ENCODE measurements at places on chromosomes 5 and 9.

DNA sequence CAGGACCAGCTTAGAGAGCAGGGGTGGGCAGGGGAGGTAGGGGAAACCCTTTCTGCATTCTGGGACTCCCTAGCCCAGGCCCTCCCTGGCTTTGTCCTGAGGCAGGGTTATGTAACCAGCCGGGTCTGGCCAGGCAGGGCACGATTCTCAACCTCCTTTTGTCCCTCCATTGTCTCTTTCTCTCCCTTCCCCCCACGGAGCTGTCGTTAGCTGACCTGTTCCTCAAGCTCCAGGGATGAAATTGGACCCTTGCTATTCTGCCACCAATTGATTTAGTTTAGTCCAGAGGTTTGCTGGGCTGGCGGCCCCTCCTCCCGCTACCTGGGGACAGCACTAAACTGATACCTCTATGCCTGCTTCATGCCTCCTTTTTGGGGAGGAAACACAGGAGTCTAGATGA, 9.4 kb upstream of the NDST1 start:
- no peak for DNase-seq

DNA sequence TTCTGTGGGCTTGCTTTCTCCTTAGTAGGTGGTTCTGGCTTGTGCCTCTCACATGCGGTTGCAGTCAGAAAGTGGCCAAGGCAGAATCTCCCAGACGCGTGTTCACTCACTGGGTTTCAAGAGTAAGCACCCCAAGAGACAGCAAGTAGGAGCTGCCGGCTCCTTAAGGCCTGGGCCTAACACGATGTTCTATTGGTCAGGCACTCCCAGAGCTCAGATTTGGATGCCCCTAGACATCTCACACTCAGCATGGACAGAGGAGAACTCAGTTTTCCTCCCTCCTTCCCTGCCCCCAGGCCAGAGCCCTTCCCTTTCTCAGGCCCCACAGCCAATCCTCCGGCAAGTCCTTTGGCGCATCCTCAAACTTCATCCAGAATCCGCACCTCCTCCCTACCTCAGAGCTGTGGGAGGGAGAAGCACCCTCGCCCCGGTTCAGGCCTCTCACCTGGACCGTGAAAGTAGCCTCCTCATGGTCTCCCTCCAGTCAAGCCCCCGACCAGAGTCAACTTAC, 6.5 kb upstream of the CARD19 start:
- no peak for DNase-seq

DNA sequence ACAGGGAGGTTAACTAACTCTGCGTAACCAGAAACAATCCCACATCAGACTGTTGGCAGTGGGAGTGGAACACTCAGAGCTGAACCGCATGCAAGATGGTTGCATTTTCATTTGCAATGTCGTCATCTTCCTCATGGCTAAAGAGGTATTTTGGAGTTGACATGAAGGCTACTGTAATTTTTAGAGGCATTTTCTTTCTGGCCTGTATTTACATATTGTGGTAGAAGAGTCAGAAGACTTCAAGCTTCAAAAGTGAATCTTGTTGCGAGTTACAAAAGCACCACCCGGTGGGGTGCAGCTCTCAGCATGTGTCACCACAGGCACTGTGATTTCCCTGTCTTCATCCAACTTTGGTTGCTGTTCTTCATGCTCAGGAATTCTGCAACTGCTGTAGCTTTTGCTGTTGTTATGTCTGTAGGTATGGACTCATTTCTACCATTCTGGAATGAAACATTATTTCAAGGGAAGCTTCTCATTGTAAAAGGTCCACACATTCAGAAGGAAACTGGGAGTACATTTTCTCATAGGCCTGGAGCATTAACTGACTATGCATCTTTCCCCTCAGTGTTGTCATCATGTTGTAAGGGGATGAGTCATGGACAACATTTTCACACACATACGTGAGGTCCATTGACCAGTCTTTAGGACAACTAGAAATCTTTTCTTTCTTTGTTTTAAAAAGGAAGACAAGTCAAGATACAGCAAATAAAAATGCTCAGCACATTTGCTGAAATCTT, 35.4 kb upstream of the GDNF start:
- DNase-seq: no peak

- DNase-seq: no peak
These were observed 496.0 kb upstream of the CLINT1 start for GRCh38 chr5:158354958-158355357.

DNA sequence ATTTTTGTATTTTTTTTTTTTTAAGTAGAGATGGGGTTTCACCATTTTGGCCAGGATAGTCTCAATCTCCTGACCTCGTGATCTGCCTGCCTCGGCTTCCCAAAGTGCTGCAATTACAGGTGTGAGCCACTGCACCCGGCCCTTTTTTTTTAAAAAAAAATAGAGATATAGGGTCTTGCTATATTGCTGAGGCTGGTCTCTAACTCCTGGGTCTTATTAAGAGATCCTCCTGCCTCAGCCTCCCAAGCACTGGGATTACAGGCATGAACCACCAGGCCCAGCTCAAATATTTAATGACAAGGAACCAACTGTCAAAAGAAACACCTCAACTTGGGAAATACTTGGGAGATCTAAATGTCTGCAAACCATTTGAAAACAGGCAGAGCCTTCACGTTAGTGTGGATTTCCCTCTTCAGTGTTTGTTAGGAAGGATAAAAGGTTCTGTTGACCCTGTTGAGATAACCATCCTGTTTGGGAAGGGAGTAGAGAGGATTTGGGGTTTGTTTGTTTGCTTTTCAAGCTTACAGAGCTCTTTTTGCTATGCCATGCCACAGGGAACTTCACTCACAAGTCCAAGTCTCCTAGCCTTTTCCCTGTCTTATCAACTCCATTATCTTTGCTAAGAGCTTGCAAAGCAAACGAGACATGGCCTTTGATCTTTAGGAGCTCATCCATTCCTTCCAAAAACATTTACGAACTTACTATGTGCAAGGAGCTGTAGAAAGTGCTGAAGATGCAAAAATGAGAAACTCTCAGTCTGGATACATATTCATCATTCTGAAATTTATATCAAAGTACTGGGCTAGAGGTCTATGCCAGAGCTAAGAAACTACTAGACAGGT, 7.5 kb downstream of the FAXDC2 start:
- no peak for DNase-seq

DNA sequence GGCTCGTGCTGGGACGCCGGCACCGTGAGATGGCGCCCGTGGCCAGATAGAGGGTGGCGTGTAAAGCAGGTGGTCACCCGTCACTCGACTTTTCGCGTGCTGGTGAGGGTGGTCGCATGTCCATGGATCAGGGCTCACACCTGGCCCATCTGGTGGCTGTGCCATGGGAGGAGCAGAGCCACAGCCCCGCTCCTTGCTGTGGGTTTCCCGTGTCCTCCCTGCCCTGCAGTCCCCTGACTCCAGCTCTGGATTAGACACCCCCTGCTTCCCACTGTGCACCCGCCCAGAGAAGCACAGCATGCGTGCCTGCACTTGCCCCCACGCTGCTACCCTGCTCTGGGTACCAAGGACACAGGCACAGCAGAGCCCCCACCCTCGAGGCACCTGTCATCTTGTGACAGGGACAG, 1.8 kb upstream of the TMEM250 start:
- DNase-seq: no peak

DNA sequence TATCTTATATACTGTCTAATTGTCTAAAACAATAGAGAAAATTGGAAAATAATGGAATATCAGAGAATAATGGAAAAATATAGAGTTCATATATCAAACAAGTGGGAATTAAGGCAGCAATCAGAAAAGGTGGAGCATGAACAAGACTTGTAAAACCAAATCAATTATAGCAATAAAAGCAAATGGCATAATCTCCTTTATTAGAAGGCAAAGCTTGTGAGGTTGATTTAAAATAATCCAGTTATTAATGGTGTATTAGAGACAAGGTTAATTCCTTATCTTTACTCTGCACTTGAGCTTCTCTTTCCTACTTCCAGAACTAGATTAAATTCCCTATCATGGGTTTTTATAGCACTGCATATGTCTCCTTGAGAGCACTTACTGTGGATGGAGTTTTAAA, 64.1 kb downstream of the AMBP start:
- DNase-seq: no peak

DNA sequence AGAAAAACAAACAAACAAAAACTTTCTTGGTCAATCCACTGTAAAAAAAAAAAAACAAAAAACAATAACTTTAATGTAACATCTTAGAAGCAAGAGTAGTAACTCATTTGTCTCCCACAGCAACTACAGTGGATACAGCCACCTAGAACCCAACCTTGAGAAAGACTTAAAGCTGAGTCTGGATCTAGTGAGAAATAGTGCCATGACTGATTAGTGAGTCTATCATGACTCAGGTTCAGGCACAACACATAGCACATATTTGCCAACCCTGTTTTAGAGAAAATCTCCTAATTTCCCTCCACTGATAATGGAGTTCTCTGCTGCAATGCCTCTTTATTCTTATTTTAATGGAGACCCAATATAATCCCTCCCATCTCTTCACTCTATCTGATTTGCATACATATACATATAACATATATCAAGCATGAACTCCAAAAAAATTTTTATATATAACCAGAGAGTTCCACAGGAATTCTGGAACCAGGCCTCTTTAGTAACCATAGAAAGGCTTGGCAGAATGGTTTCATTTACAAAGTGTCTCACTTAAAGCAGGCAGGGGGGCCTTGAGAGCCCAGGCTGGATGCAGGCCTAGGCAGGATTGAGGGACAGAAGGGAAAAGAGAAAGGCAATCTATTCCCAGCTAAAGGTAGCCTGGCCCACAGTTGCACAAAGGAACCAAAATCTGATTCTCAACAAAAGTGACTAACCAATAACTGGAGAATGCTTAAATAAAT, 11.9 kb upstream of the NR4A3 start:
- DNase-seq: no peak

DNA sequence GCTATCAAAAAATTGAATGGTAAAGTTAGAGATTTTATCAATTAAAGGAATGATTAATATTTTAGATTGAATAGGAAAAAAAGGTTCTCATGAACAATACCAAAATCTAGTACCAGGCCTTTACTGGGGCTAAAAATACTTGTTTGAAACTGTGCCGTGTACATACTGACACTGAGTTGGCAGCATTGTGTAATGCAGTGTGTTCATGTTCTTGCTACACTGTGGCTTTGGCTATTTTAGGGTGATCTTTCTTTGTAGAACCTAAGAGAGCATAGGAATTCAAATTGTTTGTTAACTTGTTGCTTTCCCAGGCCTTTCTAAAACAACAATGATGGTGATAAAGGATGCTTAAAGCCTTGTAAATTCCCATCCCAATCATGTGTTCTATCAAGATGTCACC, 80.9 kb downstream of the KIF4B start:
- no peak for DNase-seq

DNA sequence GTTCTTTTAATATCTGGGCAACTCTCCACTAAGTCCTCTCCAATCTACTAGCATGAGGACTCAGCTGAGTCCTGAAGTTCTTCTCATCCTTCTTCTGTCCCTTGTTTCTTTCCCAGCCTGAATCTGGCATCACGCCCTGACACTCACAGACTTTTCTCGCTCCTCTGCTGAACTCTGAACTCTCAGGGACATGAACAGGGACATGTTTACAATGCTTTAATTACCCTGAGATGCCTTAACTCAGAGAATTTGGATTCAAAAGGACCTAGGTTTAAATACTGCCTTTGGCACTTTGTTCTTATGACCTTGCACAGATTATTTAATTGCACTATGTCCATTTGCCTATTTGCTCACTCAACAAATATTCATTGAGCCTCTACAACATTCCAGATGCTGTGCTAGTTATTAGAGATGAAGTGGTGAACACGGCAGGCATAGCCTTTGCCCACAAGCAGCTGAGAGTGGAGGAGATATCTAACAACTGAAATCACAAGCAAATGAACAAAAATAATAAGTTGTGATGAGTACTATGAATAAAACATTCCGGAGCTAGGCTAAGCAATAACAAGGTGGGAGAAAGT, 106.0 kb downstream of the ADRB2 start:
- no peak for DNase-seq

DNA sequence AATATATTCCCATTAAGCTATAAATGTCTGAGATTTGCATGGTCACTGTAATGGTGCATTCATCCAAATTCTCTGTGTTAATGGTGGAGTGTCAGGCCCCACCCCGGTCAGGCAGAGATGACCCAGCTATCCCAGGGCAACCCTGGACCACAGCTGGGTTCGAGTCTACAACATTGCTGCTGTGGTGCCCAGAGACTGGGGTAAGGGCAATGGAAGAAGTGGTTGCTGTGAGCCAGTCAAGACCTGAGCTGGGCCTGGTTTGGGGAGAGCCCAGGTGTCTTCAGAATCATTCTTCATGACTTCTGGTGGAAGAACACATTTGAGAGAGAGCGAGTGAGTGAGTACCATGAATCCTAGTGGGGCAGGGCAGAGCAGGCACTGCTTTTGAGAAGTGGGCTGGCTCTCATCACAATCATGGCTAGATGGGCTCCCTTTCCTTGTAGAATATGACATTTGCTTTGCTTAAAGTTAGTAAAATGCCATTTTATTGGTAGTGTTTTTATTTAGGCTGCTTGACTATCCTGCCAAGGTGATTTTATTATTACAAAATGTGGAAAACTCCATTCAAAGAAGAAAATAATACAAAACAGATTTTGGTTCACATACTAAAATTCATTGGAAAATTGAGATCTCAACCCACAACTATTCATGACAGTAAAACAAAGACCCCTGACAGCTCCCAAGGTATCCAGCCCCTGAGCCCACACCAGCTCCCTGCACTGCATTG, 125.8 kb upstream of the SLC25A48 start:
- DNase-seq: no peak

DNA sequence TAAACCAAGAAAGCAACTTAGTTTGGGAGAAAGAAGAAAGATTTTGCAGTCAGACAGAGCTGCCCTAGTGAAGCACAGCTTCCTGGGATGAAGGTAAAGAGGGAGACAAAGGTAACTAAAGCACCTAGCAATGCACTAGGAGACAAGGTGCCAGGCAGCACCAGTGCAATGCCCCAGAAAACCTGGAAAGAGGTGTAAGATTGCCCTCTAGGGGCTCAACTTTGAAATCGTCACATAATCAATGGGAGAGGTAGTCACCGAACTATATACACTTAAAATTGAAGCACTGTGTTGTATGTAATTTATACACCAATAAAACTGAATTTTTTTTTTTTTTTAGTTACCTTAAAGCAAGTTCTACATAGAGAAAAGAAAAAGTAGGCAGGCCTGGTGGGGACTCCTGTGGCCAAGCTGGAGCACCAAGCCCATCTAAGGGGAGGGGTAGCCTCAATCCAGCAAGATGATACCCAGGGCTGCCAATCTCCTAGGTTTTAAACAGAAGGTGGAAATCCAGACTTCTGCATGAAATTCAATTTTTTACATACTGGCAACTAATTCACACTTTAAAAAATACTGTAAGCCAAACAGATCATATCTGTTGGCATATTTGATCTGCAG, 48.2 kb downstream of the CDK5RAP2 start:
- no peak for DNase-seq

Data from stimulated activated CD8-positive, alpha-beta memory T cell treated with anti-CD3 and anti-CD28 coated beads, Interleukin-4, amount 100 ng/mL, for 4 hours (primary cell).